ENCODE measurements at places on chromosomes 6 and 20.

GRCh38 chr6:125357515-125358256 is 55.9 kb upstream of the HDDC2 start:
- no peak for DNase-seq

DNA sequence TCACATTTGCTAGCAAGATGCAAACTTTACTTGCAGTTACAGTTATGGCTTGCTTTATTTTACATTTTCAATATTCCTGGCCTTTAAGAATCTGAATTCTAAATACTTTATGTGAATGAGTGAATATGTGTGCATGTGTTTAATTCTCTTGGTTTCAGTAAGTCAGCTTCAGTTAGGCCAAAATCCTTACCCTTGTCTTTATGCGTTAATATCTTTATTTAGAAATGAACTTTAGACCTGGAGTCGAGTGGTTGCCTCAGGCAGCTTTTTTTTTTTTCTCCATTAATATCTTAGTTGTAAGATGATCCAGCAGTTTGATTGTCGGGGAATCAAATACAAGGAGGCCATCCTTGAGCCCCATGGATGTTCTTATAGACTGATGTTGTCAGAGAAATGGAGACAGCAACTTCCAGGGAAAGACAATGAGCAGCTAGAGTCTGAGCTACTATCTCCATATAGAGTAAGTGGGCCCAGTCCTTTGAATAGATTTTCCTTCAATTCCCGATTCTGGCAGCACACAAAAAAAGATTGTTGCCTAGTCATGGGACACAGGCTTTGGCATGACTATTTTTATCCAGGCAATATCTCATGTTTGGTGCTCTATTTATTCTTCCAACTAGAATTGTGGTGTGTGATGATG is 398.0 kb downstream of the DHX35 start:
- DNase-seq: no peak

GRCh38 chr20:42506397-42506796 is 683.3 kb downstream of the PTPRT start:
- DNase-seq: no peak

- DNase-seq: peak; percentile 95
These were observed 33.4 kb upstream of the SLC22A1 start for GRCh38 chr6:160088069-160088783.

GRCh38 chr6:17475606-17476244 is 82.3 kb downstream of the CAP2 start:
- DNase-seq: no peak

DNA sequence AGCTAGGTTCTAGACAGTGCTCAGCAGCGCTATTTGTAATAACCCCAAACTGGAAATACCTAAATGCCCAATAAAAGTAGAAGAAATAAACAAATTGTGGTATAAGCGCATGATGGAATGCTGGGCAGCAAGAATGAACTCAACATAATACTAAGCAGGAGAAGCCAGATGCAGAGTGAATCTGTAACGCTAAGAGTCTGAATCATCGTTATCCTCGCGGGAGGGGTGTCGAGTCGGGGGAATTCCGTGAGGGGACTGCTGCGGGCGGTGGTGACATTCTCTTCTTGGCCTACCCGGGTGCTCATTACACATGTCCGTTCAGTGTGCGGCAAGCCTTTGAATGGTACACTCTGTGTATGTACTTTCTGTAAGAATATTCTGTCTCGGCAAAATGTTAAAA is 83.7 kb downstream of the SULF2 start:
- DNase-seq: no peak

- DNase-seq: no peak
These were observed 5.2 kb downstream of the ZKSCAN3 start for GRCh38 chr6:28354688-28355554.

GRCh38 chr6:132511831-132512220 is 1.1 kb downstream of the STX7 start:
- no peak for DNase-seq

DNA sequence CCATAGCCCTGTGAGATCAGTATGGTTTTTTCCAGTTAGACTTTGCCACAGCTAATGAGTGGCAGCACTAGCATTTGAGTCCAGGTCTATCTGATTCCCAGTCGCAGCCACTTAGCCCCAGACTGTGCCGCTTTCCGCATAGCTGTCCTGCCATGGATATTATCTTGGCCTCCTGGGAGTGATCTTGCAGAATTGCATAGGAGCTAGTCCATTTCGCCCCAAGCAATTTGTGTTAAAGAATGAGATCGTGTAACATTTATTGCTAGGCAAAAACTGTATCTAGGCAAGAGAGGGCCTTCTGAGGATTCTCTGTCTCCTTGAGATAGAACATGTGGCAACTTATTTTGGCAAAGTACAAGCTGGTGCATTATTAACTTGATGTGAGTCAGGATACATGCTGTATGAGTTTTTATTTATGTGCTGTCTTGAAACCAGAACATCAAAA is 74.2 kb downstream of the EZR start:
- DNase-seq: peak; percentile 65

DNA sequence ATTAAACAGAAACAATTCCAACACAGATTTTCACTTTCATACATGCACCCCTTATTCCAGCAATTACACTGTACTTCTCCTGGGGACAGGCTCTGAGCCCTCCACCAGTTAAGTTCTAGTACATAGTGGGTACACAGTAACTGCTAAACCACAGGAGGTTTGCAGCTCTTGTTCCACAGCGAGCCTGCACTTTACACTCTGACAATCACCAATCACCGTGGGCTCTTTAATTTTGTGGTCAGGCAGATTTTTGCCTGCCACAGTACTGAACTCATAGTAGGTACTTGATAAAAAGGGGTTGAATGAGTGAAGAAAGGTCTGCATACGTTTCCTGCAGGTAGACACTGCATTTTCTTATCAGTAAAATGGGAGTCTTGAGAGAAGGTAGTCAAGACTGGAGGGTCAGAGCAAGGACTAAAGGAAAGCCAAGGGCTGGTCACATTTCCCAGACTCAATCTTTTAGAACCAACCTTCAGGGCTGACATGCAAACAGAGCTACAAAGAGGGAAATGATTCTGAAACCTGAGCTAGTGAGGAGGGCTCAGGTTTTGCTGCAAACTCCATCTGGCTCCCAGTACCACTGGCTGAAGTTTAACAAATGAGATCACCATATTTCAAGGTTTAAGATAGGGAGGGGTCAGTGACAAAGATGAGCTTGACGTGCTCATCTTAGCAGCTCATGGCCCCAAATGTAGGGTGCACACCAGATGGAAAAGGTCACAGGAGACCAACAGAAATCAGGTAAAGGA is 404.6 kb downstream of the BTBD9 start:
- no peak for DNase-seq

GRCh38 chr6:141641951-141642350 is 490.8 kb upstream of the GJE1 start:
- DNase-seq: no peak

- no peak for DNase-seq
These were observed 164.1 kb upstream of the SYNDIG1 start for GRCh38 chr20:24305371-24305770.

DNA sequence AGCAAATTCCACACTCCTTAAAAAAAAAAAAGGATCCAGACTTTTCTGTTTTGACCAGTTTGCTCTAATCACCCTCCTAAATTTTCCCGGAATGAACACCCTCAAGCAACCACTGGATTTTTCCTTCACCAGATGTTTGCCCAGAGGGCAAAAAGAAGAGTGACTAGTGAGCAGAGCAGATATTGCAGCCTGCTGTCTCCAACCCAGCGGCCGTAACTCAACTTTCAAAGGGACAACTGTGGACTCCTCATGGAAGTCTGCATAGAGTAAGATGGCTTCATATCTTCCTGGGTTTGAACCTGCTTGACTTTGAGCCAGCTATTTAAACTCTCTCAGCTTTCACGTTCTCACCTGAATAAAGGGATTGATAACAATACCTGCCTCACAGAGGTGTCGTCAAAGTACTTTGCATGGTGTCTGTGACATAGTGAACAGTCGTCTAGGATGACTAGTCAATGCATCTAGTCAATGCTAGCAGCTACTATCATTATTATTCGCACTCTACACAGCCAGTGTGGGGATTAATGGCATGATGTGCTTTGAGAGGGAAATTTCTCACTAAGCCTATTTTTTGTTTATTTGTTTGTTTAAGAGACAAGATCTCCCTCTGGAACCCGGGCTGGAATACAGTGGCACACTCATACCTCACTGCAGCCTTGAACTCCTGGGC is 92.2 kb upstream of the HIVEP1 start:
- peak; percentile 32 for DNase-seq

DNA sequence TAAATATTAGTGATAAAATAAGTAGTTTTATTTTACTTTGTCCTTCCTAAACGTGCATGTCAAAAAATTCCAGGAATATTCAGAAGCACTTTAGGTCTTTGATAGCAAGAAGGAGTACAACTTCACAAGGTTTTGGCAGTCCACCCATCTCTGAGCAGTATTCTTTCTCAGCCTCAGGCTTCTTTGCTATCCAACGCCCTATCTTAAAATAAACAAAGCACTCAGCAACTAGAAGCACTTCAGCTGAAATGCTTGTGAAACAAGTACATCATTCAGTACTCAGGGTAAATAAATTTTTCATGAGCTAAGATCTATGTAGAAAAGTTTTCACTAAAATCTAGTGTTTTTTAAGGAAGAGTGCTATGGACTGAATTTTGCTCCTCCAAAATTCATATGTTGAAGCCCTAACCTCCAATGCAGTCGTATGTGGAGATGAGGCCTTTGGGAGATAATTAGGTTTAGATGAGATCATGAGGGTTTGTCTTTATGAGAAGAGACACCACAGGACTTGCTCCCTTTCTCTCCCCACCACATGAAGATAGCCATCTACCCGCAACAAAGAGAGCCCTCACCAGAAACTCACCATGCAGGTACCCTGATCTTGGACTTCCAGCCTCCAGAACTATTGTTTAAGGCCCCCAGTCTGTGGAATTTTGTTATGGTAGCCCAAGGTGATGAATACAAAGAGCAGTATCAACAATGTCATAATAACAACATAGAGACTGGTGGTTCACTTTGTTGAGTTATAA is 539.1 kb downstream of the TFAP2A start:
- DNase-seq: peak; percentile 78

Measured in adipocyte (in vitro differentiated cells).